ENCODE measurements at places on chromosomes 1 and 21. TPM values are rescaled to one million over a fixed set of nuclear protein-coding genes. Genes with fewer than 3 reads are reported as not detected.

Gene PINK1
- total RNA-seq: 90.0 TPM

Gene MAGI3
- 6.1 TPM for total RNA-seq

Gene PAFAH2
- 17.7 TPM for total RNA-seq

Gene CFHR1
- total RNA-seq: not detected

Gene CRTC2
- total RNA-seq: 6.0 TPM

Gene ITGB2
- 2.7 TPM for total RNA-seq

Gene KCNA3
- total RNA-seq: not detected

Gene RPE65
- total RNA-seq: under 0.01 TPM

Gene OVAAL
- total RNA-seq: 0.17 TPM

Gene FMOD
- total RNA-seq: 1.5 TPM

Gene BNIPL
- total RNA-seq: 0.17 TPM

Gene WLS
- 93.9 TPM for total RNA-seq

Gene SPRR1B
- 328 TPM for total RNA-seq

Gene PADI3
- total RNA-seq: 7.7 TPM

Gene FOXD2
- 0.45 TPM for total RNA-seq

Gene ERICH3
- total RNA-seq: not detected

Gene OPRD1
- 0.17 TPM for total RNA-seq

Gene CYP4Z1
- not detected for total RNA-seq

Gene WNT3A
- not detected for total RNA-seq

Gene CCDC28B
- 4.1 TPM for total RNA-seq

Gene CD5L
- not detected for total RNA-seq

Gene KRTAP19-4
- not detected for total RNA-seq

Gene IGSF21
- not detected for total RNA-seq

Gene KRTAP13-2
- not detected for total RNA-seq

Gene C8B
- total RNA-seq: not detected

Gene FNDC5
- not detected for total RNA-seq

Gene FAM163A
- total RNA-seq: not detected

Gene KCNH1
- total RNA-seq: not detected

Gene ANXA9
- 1.5 TPM for total RNA-seq

Gene SYPL2
- not detected for total RNA-seq

Gene LEPR
- total RNA-seq: 5.3 TPM

Gene FCAMR
- not detected for total RNA-seq

Gene SPEN
- total RNA-seq: 32.3 TPM

Gene ZFP69B
- 6.7 TPM for total RNA-seq

Gene RBBP5
- 17.5 TPM for total RNA-seq

Gene FAAH
- 21.0 TPM for total RNA-seq

Gene ADAMTSL4
- 98.0 TPM for total RNA-seq

Gene AMY1A
- not detected for total RNA-seq

Gene TSPEAR
- not detected for total RNA-seq

Gene GPATCH3
- 19.4 TPM for total RNA-seq

Gene RBM11
- total RNA-seq: 2.0 TPM

Gene TFB2M
- total RNA-seq: 17.7 TPM

Gene NECTIN4
- 7.2 TPM for total RNA-seq

Gene FAM177B
- total RNA-seq: not detected

Gene CHTOP
- 36.0 TPM for total RNA-seq

Gene BEND5
- 1.5 TPM for total RNA-seq

Gene DIPK1A
- total RNA-seq: 16.2 TPM

Gene CR1L
- total RNA-seq: not detected

Gene TFF2
- total RNA-seq: not detected

Gene TEX38
- not detected for total RNA-seq

Gene ERG
- not detected for total RNA-seq

Gene PKLR
- not detected for total RNA-seq

Gene C1orf50
- 11.0 TPM for total RNA-seq

Gene SLC9A1
- total RNA-seq: 124 TPM

Gene ATAD3C
- 5.5 TPM for total RNA-seq

Gene PAQR6
- total RNA-seq: 11.0 TPM
